ENCODE measurements at places on chromosomes 5 and 9.
A peak's percentile ranks its signal among the peaks of the same experiment; 100 is the strongest.

GRCh38 chr9:115335439-115335838 lies 217.5 kb upstream of the TNC start:
- no peak for DNase-seq

DNA sequence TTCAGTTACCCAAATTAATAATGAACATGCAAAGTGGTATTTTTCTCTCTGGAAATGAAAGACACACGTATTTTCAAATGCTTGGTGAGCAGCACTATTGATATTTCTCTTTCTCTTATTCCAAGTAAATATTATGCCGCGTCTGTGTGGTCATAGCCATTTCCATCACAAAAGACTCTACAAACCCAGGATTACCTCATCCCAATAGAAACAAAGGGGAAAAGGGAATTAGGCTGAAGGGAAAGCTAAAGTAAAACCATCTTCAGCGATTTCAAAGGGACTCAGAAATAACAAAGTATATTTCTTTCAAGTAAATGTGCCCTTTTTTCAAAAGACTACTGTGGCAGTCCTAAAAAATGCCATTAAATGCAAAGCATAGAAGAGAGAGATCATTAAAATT lies 62.0 kb upstream of the FST start:
- DNase-seq = no peak

GRCh38 chr9:124042201-124042721 lies 30.7 kb downstream of the LHX2 start:
- no peak for DNase-seq

DNA sequence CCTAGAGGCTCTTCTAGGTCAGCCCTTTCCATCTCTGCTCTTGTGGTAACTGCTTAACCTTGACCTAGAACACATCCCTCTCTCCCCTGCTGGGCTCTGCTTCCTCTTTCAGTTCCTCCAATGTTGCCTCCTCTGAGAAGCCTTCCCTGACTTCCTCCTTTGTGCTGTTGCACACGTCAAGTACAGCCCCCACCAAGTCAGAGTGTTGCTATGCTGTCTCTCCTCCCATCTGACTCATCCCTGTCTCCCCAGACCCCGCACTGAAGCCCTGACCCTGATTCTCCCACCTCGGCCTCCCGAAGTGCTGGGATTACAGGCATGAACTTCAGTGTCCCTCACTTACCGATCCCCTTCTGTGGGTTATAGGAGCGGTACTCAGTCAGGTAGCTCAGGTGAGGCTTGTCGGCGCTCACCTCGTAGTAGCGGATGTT lies 10.4 kb upstream of the TRIM14 start:
- no peak for DNase-seq

DNA sequence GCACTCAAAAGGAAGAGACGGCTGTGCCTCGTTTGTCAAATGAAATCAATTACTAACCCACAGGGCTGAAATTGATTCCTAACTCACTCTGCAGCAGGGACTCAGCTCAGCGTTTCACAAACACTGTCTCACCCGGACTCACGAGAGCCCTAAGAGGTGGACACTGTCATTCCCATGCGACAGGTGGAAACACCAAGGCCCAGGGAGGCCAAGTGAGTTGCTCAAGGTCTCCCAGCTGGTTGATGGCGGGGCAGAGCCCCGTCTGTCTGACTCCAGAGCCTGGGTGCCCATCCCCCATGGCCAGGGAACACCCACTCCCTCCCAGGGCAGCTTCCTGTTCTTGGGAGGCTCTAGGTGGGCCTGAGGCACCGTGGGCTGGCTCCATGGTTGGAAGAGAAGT lies 1.3 kb upstream of the PLPP7 start:
- no peak for DNase-seq

DNA sequence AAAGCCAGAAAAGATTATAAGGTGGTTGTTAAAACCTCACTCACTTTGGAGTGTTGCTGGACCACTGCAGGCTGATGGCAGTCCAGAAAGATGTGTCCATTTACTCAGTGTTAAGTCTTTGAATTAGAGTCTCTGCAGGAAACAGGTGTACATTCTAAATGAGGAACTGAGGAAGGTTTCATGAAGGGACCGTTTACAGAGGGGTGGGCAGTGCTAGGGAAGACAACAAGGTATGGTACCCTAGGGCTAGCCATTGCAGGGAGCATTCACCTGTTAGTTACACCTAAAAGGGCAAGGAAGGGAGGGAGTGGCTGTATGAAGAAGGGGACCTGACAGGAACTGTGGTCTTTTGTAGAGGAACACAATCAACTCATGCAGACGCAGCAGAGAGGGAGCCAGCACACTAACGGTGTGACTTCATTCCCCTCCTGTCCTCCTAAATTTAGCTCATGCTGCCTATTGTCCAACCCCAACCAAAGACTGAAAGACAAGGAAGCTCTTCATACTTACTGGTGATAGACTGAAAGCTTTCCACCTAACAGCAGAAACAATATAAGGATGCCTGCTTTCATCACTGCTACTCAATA lies 32.2 kb upstream of the PAX5 start:
- DNase-seq = no peak

DNA sequence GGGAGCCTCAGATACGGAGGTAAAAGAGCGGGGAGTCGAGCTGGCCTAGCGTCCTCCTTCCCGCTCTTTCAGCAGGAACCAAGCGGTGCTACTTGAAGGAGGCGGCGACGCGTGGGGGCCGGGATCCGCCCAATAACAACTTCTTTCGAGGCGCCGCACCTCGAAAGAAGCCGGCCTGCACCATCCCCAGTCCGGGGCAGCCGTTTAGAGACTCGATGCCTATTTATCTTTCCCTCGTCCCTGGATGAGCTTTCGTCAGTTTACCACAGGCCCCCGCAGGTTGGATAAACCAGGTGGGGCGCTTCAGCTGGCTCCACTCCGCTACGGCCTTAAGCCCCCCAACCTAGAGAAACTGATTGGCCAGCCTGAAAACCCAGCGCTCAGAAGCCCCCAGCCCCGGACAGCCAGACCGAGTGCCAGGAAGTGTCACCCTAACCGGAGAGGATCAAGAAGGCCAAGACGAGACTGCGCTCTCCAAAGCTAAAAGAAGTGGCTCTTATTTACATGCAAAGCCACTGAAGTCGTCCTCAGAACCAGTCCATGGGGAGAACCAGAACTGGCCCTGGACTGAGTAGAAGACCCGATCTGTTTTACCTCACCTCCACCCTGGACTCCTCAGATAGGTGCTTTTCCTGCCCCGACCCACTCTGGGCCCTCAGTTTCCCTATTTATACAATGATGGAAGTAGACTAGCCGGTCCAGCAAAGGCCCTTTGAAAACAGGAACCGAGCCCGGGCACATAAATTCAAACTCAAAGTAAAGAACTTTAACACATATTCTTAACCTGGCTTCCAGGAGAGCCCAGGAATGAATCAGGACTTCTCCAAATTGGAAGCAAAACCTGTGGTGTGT lies 1.4 kb downstream of the HAND1 start:
- no peak for DNase-seq

- DNase-seq = no peak
Measured at GRCh38 chr9:74499770-74500583, 2.8 kb downstream of the RORB start.

DNA sequence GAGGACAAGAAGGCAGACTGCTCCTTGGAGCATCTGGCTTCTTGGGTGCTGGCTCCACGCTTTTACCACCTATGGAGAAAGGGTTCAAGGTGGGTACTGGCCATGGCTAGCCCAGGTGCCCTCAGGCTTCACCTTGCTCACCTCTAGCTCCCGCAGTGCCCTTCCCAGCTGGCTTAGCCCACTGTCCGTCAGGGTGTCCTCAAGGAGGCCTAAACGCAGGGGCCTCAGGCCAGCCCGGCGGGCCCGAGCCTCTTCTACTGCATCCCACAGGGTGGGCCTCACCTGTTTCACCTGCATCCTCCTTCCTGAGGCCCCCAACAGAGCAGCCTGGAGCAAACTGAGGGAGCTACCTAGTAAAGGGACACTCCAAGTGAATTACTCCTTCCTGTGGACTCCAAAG lies 9.1 kb downstream of the SLC35A4 start:
- DNase-seq = no peak

- DNase-seq = no peak
Measured at GRCh38 chr5:60810438-60811085, 33.5 kb downstream of the ELOVL7 start.

GRCh38 chr5:34436761-34437501 lies 219.2 kb upstream of the RAI14 start:
- DNase-seq = no peak

GRCh38 chr5:77239126-77239741 lies 28.8 kb downstream of the PDE8B start:
- no peak for DNase-seq

DNA sequence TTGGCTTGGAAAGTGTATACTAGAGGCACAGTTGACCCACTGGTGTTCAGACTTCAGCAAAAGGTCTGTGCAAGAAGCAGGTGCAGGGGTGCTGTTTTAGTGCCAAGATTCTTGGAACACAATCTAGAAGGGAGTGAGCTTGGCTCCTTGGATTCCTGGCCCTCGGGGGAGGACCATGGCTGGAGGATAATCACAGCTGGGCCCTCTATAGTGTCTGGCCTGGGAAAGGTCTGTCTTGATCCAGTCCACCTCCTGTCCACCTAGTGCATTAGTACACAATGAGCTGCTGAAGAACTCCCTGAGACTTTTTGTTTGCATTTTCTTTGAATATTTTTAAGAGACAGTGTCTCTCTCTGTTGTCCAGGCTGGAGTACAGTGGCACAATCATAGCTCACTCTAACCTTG lies 50.4 kb upstream of the PLPP1 start:
- DNase-seq = no peak

DNA sequence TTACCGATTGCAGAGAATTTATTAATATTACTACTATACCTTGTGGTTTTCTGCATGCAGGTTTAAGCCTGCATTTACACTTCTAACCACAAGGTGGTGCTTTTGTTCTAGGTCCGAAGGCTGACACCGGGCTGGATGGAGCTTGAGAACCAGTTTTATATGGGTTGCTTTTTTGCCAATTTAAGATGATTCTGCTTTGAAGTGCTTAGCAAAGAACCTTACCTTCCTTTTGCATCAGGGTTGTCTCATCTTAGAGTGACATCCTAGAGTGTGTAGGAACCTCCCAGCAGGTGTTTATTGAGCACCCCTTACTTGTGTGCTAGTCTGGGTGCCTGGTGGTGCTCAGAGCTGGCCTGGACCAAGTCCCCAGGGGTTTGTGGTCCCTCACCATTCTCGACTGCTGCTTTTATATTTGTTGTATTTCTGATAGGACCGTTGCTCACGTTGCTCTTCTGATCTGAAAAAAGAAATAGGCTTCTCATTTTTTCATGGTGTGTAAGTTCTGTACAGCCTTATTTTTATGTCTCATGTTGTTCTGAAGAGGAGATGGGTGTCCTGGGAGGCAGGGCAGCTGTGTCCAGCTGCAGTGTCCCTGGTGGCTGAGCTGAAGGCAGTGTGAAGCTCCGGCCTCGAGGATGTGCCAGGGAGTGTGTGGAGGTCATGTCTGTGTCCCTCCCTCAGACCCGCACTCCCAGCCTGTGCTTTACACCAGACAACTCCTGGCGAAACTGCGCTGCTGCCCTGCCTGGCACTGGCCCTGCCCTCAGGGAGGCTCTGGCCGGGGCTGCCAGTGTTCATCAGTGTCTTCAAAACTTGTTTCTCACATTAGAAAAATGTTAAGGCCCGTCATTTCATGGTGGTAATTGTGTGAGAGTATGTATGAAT lies 54.3 kb downstream of the EHMT1 start:
- peak; percentile 58 for DNase-seq

DNA sequence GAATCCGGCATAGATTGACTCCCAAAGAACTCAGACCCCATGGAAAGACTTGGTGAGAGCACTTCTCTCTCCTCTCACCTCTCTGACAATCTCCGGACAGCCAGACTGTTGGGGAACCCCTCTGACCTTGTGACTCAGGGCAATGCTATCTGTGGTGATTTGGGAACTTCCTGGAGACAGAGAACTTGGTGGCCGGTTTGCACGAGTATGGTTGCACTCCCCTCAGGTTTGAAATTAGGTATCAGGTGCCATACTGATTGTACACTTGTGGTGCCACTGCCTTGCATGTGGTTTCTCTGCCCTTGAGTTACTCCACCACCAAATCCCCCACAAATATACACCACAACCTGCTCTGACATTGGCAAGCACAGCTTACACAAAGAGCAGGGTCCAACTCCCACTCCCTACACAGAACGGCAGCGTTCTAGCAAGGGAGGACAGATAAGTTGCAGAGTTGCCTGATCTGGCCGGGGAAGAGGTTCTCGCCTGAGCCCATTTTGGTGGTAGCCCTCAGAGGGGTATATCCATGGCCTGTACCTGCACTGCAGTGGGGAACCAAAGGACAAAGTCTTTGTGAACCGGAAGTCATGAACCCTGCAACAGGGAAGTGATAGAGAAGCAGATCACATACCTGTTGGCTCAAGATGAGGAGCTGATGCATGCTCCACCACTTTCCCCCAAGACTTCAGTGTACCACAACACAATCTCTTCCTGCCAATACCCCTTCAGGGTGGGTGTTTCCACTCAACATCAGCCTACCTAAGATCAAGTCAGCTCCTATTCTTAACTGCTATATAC lies 255.1 kb downstream of the MCTP1 start:
- DNase-seq = no peak

DNA sequence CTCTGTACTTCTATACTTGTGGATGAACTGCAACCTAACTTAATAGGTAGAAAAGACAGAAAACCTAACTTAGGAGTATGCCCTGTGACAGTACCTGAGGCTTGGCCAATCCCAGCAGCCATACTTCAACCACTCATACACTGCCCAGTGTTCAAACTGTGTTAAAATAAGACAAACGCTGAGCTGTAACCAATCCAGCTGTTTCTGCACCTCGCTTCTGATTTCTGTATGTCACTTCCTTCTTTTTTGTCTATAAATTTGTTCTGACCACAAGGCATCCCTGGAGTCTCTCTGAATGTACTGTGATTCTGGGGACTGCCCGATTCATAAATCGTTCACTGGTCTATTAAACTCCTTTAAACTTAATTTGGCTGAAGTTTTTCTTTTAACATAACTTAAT lies 41.4 kb downstream of the AUH start:
- DNase-seq = no peak

DNA sequence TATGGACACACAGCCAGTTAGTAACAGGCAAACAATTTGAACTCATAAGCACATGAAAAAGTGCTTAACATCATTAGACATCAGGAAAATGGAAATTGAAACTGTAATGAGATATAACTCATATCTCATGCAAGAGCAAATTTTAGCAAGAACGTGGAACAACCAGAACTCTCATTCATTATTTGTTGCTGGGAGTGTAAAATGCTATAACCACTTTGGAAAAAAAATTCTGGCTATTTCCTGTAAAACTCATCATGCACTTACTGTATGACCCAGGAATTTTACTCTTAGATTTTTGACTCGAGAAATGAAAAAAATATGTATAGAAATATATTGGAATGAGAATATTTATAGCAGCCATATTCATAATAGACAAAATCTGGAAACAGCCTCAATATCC lies 205.7 kb upstream of the PUM3 start:
- DNase-seq = no peak

GRCh38 chr9:28134446-28134976 lies 561.2 kb upstream of the C9orf72 start:
- DNase-seq = peak; percentile 63

DNA sequence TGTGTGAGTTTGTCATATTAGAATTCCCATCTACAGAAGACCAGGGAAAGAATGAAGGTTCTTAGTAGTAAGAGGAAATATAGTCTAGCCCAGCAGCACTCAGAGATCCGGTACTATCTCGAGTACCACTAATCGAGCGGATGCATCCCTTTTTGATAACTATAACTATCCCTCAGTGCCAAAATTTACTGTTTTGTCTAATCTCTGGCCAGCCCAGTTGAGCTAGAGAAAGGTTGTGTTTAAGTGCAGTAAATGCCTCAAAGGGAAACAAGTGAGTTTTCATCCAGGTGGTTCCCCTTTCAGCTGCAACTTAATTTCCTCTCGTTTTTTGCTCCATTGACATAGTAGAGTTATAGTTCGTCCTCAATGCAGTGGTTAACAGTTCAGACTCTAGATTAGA lies 146.7 kb downstream of the GPBP1 start:
- no peak for DNase-seq
